Stimulated activated CD4-positive, alpha-beta T cell treated with anti-CD3 and anti-CD28 coated beads, Interleukin-4, amount 100 ng/mL, for 24 hours (primary cell): ENCODE measurements at places on chromosomes 7 and 10.

GRCh38 chr7:100946766-100947365, 2.5 kb upstream of the MUC3A start:
- no peak for DNase-seq

DNA sequence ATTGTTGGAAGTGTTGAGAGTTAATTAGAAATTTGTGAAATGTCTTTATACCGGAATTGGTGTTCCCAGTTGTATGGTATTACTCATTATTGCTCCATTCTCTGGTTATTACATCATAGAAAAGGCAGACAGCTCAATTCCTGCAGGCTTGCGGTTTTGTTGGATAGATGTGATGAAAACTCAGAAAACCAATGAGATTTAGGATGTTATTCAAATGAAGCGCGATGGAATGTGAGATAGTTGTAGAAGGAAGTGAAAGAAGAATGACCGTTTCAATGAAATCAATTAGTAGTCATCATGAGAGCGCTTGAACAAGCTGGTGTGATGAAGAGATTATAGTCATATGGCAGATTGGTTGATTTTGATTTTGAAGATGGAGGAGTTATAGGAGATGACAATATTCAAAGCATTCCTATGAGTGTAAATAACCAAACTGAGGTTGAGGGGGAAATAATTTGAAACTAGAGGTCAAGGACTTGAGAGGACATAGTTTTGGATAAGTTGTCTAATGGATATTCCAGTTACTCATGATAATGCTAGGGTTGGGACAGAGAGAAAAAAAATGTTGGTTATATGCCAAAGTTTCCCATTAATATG, 991.5 kb downstream of the NRG3 start:
- DNase-seq, result no peak

GRCh38 chr10:69071610-69072009, 16.3 kb upstream of the SRGN start:
- DNase-seq, result no peak

GRCh38 chr10:16741540-16741939, 75.7 kb downstream of the RSU1 start:
- no peak for DNase-seq

- DNase-seq, result no peak
Observed at GRCh38 chr7:101507327-101507726, 121.8 kb downstream of the MYL10 start.

DNA sequence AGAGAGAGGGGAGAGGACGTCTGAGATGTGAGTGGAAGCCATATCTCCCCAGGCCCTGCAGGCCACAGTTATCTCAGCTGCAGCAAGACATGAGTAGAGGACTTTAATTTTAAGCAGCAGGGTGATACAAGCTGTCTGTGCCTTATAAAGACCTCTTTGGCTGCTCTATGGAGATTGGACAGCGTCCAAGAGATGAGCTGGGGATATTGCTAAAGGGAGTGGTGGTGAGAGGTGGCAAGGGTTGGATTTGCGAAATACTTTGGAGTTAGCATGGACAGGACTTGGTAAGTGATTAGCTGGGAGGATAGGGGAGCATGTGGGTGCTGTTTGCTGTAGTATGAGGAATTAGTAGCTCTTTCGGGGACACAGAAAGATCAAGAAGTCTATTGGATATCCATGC, 191.8 kb downstream of the CACNB2 start:
- no peak for DNase-seq

GRCh38 chr7:13639396-13639795, 350.1 kb downstream of the ETV1 start:
- no peak for DNase-seq

GRCh38 chr7:15336146-15336545, 225.7 kb downstream of the AGMO start:
- no peak for DNase-seq

DNA sequence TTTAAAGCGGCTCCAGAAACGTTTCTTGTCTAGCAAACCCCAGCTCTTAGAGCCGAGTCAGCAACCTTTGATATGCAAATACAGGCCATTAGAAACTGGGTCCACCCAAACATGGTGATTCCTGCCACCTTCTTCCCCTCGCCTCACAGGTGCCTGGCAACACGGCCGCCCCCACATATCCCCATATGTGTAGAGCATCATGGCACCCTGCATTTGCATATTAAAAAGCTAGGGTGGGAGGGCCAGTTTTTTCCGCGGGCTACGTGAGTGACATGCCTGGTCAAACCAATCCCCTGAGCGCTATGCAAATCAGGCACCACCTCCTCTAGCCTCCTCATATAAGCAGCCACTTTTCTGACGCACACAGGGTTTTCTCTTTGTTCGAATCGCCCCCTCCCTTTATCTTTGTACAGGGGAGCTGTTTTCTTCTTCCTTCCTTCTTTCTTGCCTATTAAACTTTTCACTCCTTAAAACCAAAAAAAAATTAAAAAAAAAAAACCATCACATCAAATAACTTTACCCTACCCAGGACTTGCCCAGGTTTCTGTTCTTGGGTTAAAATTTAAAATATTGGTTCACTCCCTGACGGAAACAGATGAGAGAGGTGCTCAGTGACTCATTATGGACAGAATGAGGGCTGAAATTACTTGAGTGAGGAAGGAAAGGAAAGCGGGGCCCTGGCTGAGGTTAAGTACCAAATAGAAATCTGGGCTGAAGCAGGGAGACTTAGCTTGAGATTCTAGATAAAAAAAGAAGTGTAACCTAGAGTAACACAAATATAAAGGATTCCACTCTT, 59.8 kb downstream of the COA1 start:
- peak; percentile 87 for DNase-seq

DNA sequence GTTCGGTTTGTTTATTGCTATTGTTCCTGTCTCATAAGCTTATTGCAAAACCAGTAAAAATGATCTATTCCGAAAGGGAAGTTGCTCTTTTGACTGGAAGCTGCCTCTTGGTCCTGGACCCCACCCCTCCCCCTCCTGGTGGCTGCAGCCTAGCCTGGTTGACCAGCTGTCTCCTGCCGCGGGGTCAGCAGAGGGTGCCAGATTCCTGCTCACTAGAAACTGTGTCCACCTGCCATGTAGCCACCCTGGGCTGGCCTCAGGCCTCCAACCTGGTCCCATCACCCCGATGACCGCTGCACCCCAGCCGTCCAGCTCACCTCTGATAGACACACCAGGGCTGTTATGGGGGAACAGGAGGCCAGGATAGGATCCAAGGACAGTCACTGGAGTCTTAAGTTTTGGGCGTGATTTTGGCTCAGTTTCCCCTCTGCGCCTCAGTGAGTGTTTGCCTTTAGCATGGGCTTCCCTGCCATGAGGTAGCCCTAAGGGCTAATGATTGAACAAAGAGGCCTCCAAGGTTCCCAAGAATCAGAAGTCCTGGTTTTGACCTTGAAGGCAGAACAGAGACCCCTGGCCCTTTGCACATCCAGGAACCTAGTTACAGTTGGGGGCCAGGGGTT, 32.9 kb upstream of the SLF2 start:
- DNase-seq, result no peak
